ENCODE measurements at places on chromosomes 5 and 9.

- no peak for DNase-seq
These were observed 42.2 kb upstream of the AFAP1L1 start for GRCh38 chr5:149229298-149229937.

- DNase-seq: no peak
These were observed 52.8 kb downstream of the EXD3 start for GRCh38 chr9:137369911-137370764.

DNA sequence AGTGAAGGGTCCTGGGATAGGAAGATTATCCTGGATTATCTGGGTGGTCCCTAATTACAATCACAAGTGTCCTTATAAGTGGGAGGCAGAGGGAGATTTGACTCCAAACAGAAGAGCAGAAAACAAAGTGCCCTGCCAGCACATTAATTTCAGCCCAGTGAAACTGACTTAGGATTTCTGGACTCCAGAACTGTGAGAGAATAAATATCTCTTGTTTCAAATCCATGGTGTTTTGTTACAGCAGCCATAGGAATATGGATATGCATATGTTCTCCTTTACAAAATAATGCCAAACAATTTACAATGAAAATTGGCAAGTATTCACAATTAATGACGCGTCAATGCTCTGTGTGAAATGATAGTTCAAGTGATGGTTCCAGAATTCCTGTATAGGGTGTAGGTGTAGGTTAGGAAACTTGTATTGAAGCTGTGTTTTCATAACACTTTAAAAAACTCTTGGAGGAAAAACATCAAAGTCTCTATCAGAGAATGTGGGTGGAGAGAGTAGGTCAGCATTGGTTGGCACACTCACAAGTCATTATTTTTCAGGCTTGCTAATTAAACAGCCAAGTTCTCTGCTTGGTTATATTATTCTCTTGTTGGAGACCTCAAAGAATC, 19.9 kb upstream of the PLPP1 start:
- DNase-seq: no peak

DNA sequence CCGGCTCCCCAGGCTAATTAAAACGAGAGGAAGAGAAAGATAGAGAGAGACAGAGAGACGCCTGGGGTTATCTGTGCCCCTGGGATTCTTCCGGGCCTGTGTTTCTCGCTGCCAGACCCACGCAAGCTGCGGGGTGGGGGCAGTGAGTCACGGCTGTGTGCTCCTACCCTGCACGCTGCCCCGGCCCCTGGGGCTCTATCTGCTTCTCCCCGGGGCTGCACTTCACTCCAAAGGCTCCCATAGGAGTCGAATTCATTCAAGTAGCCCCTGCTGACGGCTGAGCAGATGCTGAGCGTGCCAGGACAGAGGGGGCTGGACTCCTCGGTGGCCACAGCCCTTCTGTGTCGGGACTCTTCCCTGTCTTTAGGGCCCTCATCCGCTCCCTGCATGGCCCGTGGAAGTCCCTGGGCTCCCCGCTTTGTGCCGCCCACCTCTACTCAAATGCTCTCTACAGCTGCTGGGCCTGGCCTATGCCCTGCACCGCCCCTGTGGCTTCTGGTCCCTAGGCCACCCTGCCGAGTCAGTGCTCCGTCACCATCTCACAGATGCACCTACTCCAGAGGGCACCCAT, 22.8 kb downstream of the SARDH start:
- DNase-seq: no peak

DNA sequence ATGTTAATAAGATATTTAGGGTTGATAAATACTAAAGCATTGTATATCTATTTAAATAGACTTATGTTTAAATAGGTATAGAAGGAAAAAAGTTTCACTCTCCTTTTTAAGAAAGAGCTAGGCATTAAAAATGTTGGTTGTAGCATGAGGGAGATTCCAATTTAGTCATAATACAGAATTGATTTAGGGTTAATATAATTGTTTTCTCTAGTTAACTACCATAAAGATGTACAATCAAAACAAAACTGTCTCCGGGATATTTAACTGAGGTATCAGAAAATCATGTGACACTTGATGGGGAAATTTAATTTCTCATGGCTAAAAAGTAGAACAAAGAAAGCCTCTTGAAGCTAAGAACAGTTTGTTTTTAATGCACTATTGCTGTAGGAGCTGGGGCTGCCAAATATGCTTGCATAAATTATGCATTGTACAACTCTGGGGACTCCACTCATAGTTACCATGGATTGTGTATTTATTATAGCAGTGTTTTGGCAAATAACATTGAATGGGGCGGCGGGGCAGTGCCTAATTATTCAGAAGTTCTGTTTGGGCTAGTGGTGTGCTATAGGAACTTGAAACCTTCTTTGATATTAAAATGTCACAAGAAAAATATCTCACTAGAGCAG, 44.2 kb downstream of the SMC2 start:
- no peak for DNase-seq

DNA sequence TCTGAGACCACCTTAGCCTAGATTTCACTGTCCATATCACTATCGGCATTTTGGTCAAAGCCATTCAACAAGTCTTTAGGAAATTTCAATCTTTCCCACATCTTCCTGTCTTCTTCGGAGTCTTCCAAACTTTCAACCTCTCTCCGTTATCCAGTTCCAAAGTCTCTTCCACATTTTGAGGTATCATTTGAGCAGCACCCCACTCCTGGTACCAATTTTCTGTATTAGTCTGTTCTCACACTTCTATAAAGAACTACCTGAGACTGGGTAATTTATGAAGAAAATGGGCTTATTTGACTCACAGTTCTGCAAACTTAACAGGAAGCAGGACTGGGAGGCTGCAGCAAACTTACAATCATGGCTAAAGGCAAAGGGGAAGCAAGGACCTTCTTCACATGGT, 215.5 kb downstream of the CYLC2 start:
- no peak for DNase-seq

GRCh38 chr9:6080154-6080716, 64.8 kb upstream of the RANBP6 start:
- DNase-seq: no peak

DNA sequence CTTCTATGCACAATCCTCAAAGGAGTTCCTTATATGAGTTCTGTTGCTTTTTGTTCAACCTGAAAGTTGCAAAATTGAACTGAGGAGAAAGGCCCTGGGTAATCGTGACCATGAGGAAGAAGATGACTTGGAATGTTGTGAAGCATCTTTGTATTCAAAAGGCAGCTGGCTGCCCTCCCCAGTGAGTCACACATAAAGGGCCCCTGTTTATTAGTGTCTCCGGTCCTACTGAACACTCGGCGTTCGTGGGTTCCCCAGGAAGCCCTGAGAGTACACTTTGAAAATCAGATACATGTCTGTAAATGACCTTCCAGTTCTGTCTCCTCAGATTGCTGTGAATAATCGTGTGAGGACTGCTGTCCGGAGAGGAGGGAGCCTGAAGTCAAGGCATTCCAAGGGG, 73.6 kb downstream of the C9orf153 start:
- no peak for DNase-seq

DNA sequence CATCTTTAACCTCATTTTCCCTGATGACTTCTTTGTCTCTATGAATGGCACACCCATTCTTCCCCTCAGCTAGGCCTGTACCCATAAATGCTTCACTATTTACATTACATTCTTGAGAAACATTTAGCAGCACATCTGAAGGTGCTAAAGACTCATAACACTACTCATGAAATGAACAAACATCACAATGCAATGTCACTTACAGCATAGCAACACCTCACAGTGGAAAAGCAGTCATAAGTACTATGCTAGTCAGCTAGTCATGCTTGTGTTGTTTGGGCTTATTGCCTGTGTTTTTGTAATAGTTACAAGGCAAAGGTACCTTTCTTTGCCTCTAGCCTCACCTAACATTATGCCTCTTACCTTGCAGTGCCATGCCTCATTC, 228.9 kb downstream of the KIAA0825 start:
- DNase-seq: no peak

DNA sequence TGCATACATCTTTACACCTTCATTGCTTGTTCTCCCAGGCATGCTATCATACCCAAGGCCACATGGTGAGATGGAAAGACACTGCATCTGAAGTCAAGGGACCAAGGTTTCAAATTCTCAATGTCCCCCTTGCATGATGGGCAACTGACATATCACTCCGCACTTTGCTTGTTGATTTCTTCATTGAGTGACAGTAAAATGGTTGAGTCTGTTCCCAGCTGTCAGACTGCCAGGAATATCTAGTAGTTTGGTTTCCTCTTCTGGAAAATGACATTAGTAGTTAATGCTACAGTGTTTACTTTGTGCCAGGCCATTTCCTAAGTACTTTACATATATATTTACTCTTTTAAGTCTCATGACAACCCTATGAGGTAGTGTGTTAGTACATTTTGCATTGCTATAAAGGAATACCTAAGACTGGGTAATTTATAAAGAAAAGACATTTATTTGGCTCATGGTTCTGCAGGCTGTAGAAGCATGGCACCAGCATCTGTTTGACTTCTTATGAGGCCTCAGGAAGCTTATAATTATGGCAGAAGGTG, 114.4 kb downstream of the PCSK1 start:
- DNase-seq: no peak

GRCh38 chr9:124778575-124779367, 1.8 kb downstream of the OLFML2A start:
- no peak for DNase-seq

Measured in SW 1271 (cell line).